ENCODE measurements at places on chromosomes 11 and 22.

GRCh38 chr11:75913984-75914383 is 99.0 kb downstream of the UVRAG start:
- DNase-seq = no peak

DNA sequence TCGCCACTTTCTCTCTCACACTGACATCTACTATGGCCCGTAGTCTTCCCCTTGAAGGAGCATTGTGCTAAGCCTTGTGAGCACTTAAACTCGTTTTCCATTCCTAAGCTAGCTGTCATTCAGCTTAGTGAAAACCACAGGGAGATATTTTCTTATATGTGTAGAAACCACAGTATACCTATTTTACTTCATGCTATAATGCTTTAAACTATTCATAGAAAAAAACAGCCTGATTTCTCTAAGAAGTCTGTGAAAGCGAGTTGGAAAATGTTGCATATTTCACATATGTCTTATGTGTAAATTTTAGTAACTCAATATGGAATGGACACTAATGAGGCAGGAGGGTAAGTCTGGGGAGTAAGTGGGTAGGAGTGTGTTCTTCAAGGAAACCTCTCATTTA is 194.3 kb upstream of the CTSC start:
- no peak for DNase-seq

- DNase-seq = no peak
Measured at GRCh38 chr22:25514436-25515180, 49.9 kb upstream of the GRK3 start.

DNA sequence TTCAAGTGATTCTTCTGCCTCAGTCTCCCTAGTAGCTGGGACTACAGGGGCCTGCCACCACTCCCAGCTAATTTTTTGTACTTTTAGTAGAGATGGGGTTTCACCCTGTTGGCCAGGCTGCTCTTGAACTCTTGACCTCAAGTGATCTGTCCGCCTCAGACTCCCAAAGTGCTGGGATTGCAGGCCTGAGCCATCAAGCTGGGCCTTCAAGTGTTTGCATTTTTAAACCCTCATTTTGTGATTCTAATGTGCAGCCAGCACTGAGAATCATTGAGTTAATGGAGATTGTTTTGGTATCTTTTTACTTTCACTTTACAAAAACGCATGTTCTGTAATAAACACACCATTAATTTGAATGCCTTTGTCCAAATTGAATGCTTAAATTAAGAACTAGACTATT is 3.4 kb downstream of the TYR start:
- DNase-seq = no peak

DNA sequence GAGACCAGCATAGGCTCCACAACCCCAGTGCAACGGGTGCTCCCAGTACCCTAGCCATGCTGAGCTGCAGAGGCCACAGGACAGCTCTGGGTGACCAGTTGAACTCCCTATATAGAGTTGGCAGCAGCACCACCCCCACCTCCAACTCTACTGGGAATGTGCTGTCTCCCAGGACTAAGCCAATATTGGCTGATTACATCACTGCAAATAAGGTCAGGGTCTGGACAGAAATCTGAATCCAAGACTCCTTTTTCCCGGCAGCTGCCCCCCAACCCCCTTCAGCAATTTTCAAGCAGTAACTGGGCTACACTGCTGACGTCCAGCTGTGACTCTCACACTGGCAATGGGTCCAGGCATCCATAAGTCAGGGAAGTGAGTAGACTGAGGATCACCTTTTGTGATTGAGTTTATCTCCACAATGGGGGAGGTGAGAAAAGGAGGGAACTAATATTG is at the start of gene HPX:
Gene HPX, minus strand, starts transcription at position 82 of the 453 bp plus-strand sequence. Its CDS starts 24 bp downstream, at position 58.
- no peak for DNase-seq

DNA sequence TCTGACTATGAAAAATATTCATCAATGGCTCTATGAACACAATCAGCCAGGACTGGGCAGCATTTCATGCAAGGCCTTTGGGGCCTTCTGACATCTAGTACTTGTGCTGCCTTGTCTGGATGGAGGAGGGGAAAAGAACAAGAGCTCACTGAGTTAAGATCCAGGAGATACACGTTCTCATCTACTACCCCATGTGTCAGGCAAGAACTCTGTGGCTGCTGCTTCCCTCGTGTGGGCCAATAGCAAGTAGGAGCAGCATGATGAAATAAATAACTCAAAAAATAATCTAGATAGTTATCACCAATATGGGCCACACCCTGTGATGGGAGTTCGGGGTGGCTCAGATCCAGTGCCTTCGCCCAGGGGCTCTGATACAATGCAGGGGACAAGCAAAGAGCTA is 7.3 kb downstream of the KCNE3 start:
- DNase-seq = no peak

DNA sequence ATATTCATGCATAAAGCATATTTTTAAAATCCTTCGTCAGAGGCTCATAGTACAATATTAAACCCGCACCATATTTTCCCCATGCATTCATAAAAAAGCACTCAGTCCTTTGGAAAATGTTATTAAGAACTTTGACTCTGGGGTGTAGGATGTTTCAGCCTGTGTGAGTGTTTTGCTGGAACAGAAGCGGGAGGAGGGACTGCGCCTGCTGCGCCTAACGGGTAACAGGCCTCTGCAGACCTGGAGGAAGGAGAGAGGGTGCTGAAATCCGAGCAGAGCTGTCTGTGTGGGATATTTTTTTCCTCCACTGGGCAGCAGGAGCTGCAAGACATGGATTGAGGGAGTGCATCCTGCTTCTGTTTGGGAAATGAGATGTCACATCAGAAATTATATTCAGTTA is 483.0 kb downstream of the BRD1 start:
- no peak for DNase-seq
